ENCODE measurements at places on chromosomes 7 and 10. TPM values are rescaled to one million over a fixed set of nuclear protein-coding genes. Genes with fewer than 3 reads are reported as not detected.

The VWDE gene
- 20.9 TPM for polyA plus RNA-seq

GRCh38 chr7:14826426-14826825 lies 76.1 kb downstream of the DGKB start:
- DNase-seq = no peak

DNA sequence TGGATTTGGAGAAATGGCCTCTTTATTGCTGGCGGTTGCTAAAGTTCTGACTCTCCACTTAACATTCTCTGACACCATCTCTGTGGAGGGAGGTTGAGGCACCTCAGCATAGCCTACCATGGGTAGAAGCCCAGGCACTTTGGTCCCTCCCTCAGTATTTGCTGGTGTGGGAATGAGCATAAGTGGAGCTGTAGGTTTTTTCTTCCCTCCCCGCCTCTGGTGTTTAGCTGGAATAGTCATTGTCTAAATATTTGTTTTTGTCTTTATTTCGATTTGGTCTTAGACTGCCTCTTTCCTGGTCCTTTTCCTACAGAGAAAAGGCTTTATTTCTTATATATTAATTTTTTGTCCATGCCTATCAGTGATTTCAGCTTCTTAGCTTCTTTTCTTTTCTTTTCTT lies 203.4 kb upstream of the AGR3 start:
- no peak for DNase-seq

DNA sequence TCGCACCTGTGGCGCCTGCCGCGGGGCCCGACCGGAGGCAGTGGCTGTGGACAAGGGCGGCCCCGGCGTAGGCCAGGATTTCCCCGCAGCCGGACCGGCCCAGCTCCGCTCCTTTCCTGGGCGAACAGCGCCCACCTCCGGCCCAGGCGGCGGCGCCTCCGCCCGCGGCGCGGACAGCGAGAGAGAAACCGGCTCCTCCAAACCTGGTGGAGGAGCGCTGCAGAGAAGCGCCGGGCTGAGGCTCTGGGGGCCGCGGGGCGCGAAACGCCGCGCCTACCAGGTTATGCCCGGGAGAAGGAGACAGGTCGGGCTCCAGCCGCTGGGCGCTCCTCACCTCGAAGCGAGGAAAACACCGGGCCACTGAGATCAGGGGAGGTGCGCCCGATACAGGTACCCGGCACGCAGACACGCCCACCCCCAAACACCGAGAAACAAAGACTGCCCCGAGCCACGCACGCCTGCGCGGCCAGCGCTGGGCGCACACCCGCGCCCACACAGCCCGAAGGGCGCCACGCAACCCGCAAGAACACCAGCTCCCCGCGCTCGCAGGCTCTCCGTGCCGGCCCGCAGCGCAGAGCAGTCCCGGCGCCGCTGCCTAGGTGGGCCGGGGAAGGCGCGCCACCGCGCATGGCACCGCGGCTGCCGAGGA lies 3.3 kb downstream of the GRID1 start:
- DNase-seq = no peak

The CALCR gene
- 0.08 TPM for polyA plus RNA-seq

DNA sequence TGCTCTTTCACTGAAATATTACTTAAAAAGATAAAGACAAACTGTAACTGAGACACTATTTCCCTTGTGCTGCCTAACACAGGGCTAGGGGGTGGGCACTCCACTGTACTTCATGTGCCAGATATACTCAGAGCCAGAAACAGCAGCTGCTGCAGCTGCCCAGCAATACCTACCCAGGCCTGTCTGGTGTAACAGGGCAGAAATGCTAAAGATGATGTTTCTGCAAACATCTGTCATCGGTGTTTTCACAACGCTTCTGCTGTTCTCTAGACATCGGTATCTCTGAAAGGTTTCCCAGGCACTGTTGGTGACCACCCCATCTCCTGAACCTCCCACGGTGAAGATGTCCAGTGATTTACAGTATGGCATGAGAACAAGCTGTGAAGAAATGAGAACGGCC lies 42.7 kb downstream of the LAMB1 start:
- DNase-seq = no peak

The DHTKD1 gene
- polyA plus RNA-seq = 16.7 TPM

DNA sequence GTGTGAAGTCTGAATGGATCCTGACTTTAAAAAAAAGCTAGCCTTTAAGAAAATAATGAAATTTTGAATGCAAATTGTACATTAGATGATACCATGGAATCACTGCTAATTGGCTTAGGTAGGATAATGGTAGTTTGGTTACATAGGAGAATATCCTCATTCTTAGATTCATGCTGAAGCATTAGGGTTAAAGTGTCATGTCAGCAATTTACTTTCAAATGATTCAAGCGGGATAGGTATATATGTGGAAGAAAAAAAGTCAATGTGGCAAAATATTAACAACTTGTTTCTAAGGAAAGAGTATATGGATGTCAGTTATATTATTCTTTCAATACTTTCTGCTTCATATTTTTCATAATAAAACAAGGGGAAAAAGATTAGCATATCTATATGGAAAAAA lies 7.5 kb downstream of the HIBADH start:
- no peak for DNase-seq

GRCh38 chr7:155594961-155595366 lies 48.6 kb upstream of the CNPY1 start:
- DNase-seq = no peak

DNA sequence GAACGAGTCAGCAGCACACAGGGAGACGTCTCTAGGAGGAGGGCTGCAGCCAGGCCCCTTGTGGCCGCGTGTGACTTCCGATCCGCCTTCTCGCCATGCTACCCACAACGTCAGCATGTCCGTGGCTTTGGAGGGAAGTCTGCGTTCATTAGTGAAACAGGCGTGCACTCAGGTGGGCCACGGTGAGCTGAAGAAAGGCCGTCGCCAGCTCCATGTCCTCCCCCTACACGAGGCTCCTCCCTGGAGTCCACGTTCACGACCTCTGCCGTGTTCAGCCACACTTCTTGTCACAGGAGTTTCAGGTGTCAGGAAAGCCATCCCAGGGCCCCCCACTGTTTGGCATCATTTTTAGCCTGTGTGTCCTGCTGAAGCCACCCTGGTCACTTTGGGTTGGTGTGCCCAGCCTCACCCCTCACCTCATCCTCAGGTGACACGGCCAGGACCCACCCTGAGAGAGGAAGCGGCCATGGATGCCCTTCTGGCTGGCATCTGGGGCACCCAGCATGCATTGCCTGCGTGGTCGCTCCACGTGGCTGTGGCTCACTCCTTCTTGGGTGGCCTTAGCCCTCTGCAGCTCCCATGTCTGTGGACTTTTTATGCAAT lies 310.6 kb upstream of the SHH start:
- DNase-seq = no peak

The GRM3 gene
- 0.14 TPM for polyA plus RNA-seq

DNA sequence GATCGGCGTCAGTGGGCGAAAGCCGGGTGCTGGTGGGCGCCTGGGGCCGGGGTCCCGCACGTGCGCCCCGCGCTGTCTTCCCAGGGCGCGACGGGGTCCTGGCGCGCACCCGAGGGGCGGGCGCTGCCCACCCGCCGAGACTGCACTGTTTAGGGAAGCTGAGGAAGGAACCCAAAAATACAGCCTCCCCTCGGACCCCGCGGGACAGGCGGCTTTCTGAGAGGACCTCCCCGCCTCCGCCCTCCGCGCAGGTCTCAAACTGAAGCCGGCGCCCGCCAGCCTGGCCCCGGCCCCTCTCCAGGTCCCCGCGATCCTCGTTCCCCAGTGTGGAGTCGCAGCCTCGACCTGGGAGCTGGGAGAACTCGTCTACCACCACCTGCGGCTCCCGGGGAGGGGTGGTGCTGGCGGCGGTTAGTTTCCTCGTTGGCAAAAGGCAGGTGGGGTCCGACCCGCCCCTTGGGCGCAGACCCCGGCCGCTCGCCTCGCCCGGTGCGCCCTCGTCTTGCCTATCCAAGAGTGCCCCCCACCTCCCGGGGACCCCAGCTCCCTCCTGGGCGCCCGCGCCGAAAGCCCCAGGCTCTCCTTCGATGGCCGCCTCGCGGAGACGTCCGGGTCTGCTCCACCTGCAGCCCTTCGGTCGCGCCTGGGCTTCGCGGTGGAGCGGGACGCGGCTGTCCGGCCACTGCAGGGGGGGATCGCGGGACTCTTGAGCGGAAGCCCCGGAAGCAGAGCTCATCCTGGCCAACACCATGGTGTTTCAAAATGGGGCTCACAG lies 1.1 kb downstream of the EGFR start:
- DNase-seq = no peak

DNA sequence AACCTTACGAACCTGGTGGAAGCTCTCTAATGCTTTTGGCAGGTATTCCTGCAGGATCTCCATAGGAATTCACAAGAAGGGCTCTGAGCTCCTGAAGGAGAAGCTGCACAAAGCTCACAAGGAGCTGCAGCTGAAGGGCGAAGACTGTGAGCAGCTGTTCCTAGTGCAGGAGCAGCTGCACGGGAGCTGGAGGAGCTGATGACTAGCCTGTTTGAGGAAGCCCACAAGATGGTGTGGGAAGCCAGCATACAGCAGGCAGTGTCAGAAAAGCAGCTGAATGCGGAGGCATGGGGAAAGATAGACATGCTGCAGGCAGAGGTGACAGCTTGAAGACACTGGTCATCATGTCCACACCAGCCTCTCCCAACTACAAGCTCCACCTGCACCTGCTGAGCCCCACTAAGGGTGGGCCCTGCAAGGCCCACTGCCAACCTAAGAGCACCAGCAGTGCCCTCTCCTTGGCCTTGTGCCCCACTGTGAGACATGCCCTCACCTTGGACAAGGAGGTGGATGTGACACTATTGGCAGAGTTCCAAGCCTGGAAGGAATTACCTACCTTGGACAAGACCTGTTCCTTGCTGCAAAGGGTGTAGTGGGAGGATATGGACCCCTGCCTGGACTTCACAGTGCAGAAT lies 250.6 kb downstream of the BBS9 start:
- no peak for DNase-seq

GRCh38 chr7:130918129-130919052 lies 184.4 kb upstream of the KLF14 start:
- no peak for DNase-seq

DNA sequence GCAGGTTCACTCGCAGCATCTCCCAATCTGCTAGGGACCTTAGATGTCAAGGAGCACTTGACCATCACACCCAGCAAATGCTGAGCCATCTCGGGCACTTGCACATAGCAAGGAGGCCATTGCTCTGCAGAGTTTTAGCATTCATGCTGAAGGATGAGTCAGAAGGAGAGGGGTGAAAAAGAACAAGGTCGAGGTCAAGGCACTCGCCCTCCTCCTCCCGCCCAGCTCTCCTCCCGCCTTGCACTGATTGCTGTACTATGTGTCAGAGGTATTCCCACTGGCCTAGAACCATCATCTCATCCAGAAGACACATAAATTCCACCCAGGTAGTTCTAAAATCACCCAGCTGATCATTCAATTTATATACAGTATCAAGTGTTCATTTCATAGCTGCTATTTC lies 255.1 kb upstream of the SP4 start:
- no peak for DNase-seq

The ADAM12 gene
- 25.6 TPM for polyA plus RNA-seq

The LRIT2 gene
- not detected for polyA plus RNA-seq

The ELFN1 gene
- 17.3 TPM for polyA plus RNA-seq

DNA sequence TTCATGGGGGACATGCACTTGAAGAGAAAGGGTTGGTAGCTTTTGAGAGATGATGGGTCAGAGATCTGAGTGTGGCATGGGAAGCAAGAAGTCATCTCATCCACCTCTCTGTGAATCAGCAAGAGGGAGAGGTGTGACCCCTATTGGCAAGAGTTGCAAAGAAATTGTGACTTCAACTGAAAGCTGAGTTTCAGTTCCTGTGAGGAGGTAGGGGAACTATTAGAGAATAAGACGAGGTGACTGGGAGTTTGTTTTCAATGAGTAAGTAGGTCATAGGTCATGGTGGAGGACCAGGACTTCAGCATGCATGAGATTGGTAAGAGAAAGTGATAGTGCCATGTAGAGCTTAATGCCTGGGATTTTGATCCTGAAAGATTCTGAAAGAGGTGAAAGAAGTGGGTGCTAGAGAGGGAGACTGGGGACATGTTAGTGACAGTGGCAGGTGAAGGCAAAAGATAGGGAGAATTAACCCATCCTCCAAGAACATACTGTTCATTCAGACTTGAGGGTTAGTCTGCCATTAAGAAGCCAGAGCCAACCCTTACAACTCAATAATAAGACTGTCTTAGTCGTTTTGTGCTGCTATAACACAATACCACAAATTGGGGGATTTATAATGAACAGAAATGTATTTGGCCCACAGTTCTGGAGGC lies 75.5 kb upstream of the CAPZA2 start:
- no peak for DNase-seq

DNA sequence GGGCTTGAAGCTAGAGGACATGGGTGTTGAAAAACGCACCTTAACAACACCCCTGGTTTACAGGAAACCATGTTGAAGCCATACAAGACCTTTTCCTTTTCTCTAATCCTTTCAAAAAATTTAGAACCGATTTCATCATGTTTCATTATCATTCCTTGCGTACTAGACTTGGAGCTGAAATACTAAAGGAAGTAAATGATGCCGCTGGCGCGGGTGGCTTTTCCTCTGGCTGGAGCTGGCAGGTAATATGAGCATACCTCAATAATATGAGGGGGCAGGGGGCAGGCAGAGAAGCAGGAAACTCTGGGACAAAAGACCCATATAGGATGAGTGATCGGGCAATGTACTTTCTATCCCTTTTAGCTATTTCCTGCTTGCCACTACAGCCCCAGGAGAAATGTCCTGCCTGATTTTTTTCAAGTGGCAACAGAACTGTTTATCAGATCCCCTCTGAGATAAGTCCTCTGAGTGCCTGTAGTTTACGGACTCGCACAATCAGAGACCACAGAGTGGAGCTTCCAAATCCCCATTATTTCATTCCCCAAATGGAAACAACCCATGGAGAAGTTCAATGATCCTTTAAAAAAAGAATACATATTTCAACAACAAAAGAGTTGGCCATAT lies 450.1 kb downstream of the KCNMA1 start:
- no peak for DNase-seq

The TECTB gene
- polyA plus RNA-seq = not detected

The NUTM2B gene
- 2.7 TPM for polyA plus RNA-seq

The GIMAP4 gene
- polyA plus RNA-seq = 14.9 TPM

DNA sequence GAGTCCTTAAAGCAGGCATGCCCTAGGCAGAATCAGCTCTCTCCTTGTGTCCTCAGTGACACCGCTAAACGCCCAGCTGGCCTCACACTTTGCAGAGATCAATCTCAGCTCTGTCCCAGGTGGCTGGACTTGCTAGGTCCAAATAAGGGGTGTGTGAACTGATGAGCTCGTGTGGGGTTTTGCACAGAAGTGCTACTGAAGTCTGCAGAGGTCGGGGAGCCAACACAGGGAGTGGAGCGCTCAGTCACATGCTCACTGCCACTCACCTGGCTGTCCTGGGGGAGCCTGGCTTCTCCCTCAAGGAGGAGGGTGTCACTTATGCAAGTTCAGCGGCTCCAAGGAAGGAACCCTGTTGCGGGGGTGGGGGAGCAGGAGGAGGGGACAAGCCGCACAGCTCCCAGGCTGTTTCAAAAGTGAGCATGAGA lies 2.0 kb downstream of the ELN start:
- no peak for DNase-seq

The FAM25A gene
- not detected for polyA plus RNA-seq

- no peak for DNase-seq
These were observed 56.5 kb downstream of the AFAP1L2 start for GRCh38 chr10:114347791-114348190.
